PC-3 (cell line): ENCODE measurements at places on chromosomes 7 and 10. TPM values are rescaled to one million over a fixed set of nuclear protein-coding genes. Genes with fewer than 3 reads are reported as not detected.

Gene TMEM184A
- 23.1 and 31.3 TPM in 2 replicates for total RNA-seq

Gene TAS2R41
- total RNA-seq: not detected in 2 replicates

Gene LEP
- total RNA-seq: not detected in 2 replicates

GRCh38 chr10:103397191-103397825, 882 bp downstream of the PDCD11 start:
- DNase-seq: no peak

DNA sequence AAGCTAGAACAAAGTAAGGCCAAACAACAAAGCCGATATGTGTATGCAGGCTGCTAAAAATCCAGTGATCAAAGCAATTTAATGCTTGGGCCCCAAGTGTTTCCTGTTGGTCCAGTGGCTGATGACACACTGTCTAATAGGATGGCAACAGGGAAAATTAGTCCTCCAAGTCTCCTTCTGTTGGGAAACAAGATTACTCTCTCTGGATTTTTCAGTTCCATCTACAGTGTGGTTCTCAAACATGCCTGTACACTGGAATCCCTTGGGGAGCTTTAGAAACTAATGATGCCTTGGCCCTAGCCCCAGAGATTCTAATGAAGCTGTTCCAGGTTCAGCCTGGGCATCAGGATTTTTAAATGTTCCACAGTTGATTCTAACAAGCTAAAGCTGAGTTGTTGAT, 198.7 kb downstream of the AHR start:
- DNase-seq: no peak

DNA sequence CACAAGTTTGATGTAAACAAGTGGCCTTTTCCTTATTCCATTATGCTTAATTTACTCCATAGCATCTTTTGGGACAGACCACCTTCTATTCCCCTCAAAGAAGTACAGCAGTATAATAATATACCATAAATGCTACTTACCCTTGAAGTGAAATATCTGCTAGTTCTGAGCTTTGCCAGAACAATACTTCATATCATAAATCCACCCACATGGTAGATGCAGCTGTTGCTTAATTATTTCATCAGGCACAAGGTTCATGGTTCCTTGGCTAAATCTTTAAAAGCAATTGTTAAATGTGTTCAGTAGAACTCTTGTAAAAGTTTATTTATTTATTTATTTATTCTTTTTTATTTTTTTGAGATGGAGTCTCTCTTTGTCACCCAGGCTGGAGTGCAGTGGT, 32.9 kb downstream of the CSTF2T start:
- DNase-seq: no peak
